Esophagus muscularis mucosa (tissue), 4 donors: ENCODE measurements at places on chromosomes 3 and 15. TPM values are rescaled to one million over a fixed set of nuclear protein-coding genes. Genes with fewer than 3 reads are reported as not detected.

- no peaks in the 10 kb centered on the region for H3K36me3 ChIP-seq
- H3K27ac ChIP-seq, result no peak overlapping the region
These were observed 12.3 kb downstream of the CEP19 start for GRCh38 chr3:196699749-196700148.

ISLR gene
- total RNA-seq, result 57.7 TPM

DNA sequence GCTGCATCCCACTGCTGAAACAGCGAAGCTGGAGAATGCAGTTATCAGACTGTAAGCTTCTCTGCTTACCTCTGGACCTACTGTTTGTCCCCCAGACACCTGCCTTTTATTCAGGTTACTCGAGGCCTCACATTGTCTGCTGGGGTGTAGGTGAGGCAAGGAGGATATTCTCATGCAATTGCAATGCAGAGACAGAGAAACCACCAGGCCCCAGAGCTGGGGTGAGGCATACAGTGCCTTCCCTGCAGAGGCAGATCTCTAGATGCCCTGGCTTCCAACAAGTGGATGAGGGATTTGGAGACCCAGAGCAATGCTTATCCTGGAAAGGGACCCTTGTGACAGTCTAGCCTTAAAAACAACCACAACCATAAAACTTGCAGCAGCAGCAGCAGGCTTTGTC is 263.4 kb upstream of the ST8SIA2 start:
- no peak overlapping the region for H3K4me3 ChIP-seq
- H3K27ac ChIP-seq, result no peak overlapping the region
- no peaks in the 10 kb centered on the region for H3K27me3 ChIP-seq
- DNase-seq, result no peak
- H3K36me3 ChIP-seq, result peaks cover 11% of the 10 kb centered on the region

- H3K27me3 ChIP-seq, result no peaks in the 10 kb centered on the region
- DNase-seq, result no peak
- H3K4me1 ChIP-seq, result peaks cover 21% of the 10 kb centered on the region
- peaks cover 31% of the 10 kb centered on the region for H3K36me3 ChIP-seq
These were observed 4.7 kb downstream of the ZSCAN2 start for GRCh38 chr15:84605554-84605882.

GRM7 gene
- total RNA-seq, result not detected
